ENCODE measurements at places on chromosomes 1 and 21.
A peak's percentile ranks its signal among the peaks of the same experiment; 100 is the strongest.

DNA sequence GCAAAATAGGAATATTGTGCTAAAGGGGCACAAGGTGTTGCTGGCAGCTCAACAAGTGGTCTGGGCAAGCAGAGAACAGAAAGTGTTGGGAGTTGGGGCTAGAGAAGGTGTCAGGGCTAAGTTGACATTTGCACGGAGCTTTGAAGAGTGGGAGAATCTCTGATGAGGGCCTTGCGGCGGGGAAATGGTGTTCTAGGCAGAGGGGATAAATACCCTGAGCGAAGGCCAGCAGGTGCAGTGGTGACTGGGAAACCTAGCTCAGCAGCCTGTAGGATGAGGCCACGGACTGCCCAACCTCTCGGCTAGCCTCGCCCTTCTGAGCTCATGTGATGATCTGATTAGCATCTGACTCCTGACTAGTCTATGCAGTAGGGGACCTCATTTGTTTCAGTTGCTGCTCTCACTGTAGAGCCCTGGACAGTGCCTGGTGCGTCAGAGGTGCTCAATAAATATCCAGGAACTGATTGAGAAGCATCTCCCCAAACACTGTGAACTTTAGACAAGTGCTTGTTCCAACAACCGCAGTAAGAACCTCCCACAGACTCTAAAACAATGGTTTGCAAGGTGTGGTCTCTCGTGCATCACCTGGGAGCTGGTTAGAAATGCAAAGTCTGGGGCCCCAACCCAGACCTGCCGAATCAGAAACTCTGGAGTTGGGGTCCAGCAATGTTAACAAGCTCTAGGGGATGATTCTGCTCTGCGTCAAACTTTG is 1.0 kb upstream of the FOXO6 start:
- no peak for DNase-seq

DNA sequence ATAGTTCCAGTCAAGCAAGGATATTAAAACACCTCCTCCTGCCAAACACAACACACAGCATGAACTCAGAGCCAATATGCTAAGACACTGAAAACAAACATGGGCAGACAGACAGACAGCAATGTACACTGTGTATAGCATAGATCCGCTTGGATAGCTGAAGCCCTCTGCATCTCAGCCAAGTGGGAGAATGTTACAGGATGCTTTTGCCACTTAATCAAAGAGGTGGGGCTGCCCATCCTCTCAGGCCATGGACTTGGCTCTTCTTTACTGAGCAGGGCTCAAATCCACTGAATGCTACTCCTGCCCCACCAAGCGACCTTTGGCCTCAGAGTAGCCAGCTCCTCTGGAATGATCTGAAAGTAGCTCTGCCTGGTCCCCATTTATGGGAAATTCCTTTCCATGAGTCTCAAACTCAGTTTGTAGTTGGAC is 64.7 kb upstream of the NGF start:
- no peak for DNase-seq

DNA sequence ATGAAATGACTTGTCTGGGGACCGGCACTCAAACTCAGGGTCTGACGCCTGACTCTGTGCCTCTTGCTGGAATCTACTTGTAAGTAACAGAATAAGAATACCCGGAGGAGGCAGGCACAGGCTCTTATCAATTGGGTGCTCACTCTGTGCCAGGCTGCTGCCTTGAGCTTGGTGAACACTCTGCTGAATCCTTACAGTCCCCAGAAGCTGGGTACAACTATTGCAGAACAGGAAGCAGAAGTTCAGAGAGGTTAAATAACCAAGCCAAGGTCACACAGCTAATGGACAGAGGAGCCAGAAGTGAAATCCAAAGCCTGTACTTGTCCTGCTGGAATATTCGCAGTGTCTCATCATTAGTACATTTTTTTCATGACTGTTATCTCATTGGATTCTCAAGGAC is 86.0 kb downstream of the EPHB2 start:
- DNase-seq = no peak

- no peak for DNase-seq
These were observed 39.3 kb downstream of the HMGB4 start for GRCh38 chr1:33903210-33903589.

DNA sequence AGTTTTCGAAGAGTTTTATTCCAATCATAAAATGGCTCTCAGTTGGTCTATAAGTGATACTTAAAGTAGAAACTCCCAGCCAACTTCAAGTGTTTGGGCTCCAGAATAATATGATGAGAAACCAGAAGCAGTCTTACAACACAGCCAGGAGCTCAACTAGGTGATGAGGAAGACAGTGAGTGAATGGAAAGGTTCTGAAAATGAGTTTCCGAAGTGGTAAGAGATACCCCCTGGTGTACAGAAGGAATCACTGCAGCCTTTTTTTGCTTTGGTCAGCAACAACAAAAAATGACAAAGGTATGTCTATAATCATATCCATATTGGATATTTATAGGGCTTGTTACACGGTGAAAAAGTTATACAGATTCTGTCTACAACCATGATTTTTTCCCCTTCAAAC is 16.5 kb downstream of the KRTAP19-1 start:
- DNase-seq = peak; percentile 5

GRCh38 chr1:225658041-225658440 is 5.1 kb upstream of the ENAH start:
- DNase-seq = no peak

DNA sequence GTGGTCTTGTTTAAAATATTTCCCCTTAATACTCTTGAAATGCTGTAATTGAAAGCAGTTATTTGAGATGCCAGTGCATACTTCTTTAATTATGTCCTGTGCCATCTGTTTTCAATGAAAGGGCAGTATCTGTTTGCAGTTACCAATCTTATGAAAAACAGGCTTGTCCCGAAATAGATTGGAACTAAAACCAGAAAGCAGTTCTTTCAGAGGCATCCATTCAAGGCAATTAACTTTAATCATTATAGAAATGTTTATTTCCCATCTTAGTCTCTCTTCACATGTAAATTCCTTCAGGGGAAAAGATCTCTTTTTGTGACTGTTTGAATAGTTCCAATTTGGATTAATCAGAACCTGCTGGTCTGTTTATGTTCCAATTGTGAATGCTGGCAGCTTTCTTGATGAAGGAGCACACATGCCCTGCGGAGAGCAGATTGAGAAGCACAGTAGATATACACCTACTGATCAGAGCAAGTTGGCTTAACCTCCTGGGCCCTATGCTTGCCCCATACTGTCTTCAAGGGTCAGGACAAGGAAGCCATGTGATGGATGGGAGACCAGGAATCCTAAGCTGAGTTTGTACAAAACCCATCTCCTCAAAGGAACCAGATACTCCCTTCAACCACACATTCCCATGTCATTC is 41.6 kb upstream of the MROH9 start:
- DNase-seq = no peak

GRCh38 chr1:48715921-48716320 is 60.8 kb downstream of the BEND5 start:
- DNase-seq = no peak

- DNase-seq = no peak
These were observed 192.9 kb downstream of the DUSP10 start for GRCh38 chr1:221548942-221549341.

DNA sequence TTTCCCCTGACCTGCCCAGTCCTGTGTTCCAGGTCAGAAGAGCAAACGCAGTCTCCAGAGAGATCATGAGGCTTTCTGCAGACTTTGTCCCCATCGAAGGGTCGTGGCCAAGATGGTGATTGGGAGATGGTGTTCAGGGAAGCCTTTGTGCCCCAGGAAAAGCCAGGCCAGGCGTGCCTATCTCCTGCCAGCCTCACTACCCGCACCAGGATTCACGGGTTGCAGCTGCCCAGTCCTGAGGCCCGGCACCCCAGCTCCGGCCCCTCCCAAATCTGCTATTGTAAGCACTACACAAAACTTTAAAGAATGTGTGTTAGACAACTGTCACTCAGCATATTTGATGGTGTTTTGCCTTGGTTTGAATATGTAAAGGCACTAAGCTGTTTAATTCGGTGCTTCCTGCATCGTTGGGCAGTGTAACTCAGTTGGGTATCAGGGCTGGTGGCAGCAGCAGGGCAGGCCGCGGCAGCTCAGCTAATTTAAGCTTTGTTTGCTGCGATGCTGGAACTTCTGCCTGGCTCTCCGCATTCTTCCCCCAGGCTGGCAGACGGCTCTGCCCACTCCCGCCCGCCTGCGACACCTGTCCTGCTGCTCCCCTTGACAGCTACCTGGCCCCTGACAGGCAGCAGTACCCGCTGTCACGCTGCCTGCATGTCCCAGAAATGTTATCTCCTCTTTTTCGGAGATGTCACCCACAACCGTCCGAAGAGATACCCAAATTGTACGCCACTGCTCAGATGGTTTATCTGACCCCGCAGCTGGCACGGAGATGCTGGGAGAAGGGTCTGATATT is 209.0 kb upstream of the VAMP3 start:
- no peak for DNase-seq

- DNase-seq = no peak
These were observed 28.5 kb upstream of the ECE1 start for GRCh38 chr1:21318714-21319159.

GRCh38 chr1:82266351-82266750 is 465.6 kb downstream of the ADGRL2 start:
- no peak for DNase-seq

DNA sequence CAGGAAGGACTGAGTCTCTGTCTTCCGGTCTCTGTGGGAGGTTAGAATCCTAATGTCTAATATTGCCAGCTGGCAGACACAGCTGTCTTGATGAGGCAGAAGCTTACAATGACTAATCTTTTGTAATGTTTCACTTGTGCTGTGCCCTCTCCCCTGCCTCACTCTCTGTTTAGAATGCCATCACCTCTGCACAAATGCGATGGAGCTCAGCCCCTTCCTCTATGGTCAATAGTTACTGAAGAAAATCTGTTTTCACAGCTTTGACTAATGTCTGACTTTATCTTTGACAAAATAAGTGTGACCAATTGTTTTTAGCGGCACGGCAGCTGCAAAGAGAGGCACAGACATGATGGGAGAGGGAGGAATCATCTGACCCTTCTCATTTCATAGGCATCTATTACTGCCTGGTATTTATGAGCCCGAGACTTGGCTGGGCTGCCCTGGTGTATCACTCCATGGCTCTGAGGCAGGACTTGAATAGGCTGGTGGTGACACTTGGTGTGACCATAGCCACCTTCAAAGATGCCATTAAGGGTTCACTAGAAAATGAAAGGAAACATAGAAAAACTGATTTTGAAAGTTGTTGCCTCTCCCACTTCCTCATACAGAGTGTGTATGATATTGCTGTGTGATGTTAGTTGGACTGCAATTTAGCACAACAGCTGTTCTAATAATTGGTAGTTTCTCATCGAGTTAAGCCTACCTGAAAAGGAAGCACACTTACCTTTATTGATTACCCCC is 163.2 kb upstream of the NBPF11 start:
- DNase-seq = no peak

DNA sequence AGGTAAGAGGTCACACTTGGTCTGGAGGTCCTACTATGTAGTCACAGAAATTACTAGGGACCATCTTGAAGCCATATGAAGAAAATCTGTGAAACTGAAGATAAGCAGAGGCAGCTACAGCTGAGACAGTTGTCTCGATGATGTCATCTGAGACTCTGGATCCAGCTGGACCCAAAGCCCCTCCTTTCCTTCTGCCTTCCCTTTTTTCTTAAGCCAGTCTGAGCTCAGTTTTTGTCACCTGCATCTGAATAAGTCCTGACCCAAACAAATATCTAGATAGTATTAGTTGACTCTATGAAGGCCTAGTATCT is 143.3 kb downstream of the ETS2 start:
- DNase-seq = no peak

- no peak for DNase-seq
These were observed 2.9 kb upstream of the TFF3 start for GRCh38 chr21:42317826-42318746.

DNA sequence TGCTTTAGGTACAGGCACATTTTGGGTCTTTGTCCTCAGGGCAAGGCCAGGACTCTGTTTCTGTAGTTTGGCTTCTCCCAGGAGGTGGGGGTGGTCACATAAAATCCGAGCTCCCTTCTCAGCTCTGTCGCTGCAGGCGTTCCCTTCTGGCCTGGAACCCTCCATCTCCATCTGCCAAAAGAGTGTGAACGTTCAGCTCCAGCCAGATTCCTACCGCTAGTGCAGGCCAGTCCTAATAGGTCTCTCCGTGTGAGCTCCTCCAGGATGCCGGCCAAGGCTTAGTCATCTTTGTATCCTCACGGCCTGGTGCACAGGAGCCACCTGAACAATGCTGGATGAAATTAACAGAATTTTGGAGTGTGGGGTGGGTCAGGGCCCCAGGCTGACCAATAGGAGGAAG is 19.9 kb upstream of the KCNA10 start:
- no peak for DNase-seq

GRCh38 chr1:205508227-205508714 is 3.8 kb downstream of the CDK18 start:
- no peak for DNase-seq

DNA sequence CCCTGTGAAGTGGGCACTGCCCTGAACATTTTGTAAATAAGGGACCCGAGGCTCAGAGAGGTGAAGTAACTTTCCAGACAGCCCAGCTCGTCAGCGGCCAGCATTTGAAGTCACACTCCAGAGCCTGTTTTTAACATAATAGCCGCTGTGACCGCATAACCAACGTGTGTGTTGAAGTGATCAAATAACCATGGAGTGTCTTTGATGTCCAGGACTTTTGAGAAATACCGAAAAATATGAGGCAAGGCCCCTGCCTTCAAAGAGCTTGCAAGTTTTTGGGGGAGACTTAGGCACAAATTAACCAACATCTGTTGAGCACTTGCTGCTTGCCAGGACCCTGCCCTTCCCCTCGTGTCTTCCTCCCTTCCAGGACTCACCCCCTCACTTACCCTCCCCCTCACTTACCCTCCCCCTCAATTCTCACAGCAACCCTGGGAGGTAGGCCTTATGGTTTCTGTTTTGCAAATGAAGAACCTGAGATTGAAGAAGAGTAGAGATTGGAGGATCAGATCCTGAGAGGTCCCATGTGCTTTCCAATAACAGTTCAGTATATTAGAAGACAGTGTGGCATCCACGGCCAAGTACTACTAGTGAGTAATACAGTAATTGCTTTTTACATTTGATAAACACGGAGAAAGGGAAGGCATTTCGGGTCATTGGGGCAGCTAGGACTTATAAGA is 1.3 kb upstream of the SLC16A1 start:
- peak; percentile 43 for DNase-seq

DNA sequence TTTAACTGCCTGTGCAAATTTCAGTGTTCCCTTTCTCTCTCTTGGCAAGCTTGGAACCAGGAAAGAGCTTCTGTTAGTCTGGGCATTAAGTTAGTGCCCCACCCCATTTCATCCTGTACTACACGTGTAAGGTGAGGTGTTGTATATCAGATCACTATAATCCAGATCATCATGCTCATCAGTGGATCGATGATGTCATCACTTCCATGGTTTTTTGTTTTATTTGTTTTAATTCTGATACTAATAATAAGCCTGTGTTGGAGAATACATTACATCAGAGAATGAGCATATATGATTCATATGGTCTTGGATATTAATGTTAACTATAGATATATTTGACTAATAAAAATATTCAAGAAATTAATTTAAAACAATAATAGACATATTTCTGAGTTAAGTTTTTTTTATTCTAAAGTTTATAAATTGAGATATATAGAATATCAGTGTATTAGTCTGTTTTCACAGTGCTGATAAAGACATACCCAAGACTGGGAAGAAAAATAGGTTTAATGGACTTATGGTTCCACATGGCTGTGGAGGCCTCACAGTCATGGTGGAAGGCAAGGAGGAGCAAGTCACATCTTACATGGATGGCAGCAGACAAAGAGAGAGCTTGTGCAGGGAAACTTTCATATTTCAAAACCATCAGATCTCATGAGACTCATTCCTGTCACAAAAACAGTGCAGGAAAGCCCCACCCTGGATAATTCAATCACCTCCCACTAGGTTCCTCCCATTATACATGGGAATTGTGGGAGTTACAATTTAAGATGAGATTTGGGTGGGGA is 588.3 kb upstream of the B3GALT2 start:
- DNase-seq = no peak
